8988T (cell line): ENCODE measurements at places on chromosomes 13 and 19.
A peak's percentile ranks its signal among the peaks of the same experiment; 100 is the strongest.

DNA sequence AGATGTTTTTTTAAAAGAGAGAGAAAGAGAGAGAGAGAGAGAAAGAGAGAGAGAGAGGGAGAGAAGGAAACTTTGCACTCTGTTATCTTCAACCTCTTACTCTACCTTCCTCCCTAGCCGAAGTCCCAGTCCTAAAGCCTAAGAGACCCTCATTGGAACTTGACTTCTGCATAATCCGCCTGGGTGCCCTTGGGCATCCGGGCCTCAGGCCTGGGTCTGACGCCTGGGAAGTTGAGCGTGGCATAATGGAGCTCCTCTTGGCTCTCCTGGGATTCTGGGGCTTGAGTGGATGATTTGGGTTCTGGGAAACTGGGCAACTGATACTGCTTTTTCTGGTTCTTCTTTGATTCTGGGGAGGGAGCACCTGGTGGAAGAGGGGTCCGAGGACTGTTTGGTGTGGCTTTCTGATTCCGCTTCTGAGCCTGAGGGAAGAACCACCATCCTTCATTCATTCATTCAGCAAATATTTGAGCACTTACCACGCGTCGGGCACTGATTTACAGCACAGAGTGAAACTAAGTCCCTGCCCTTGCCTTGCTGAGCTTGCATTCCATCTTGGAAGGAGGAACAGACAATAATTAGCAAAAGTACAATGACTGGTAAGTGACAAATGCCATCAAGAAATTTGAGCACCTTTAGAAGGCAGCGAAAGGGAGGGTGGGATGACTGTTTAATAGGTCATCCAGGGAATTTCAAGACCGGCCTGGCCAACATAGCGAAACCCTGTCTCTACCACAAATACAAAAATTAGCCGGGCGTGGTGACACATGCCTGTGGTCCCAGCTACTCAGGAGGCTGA, 6.3 kb downstream of the SIGLEC10 start:
- no peak for DNase-seq

GRCh38 chr19:32877323-32877912, 7.9 kb upstream of the SLC7A9 start:
- DNase-seq: no peak

DNA sequence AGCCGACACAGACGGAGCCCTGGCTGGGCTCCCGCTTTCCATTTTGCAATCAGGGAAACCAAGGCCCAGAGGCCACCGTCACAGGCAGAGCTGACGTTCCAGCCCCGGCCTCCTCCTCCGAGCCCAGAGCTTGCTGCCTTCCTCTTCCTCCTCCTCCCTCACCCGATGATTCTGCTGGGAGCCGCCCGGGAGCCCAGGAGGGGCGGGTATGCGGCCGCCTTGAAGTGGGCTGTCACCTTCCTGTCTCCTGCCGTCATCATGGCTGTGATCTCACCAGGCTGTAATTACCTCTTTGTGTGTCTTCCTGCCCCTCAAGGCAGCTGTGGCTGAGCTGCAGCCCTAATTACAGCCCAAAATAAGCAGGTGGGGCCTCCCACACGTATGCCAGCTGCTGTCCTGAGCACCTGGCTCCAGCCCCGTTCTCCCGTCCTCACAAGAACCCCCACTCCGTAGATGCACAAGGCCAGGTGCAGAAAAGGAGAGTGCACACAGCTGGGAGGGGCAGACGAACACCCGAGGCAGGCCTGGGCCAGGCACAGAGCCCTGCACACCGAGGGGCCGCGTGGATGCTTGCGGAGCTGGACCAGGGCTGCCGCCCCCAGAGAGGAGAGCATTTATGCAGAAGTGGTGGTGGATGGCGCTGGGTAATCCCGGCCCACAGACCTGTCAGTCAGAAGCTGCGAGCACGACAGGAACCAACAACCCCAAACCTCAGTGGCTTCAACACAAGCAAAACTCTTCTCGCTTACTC, 4.0 kb downstream of the TPGS1 start:
- DNase-seq: peak; percentile 55

DNA sequence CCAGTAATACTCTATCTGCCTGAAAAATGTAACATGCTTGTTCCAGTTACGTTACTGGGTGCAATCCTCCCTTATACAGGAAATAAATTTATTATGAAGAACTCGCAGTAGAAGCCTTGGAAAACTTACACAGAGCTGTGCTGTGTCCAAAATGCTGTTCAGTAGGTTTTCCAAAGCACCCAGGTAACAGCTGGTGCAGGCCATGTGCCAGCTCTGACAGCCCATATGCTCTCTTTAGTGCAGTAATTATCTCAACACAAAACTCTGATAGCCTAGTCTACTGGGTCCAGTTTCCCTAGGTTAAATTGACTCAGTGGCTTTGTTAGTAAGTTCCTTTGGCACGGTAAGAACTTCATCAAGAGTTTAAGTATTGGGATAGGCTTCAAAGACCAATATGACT, 120.7 kb upstream of the OBI1 start:
- no peak for DNase-seq

- DNase-seq: no peak
These were observed 4.6 kb downstream of the ZNF444 start for GRCh38 chr19:56145698-56146097.

DNA sequence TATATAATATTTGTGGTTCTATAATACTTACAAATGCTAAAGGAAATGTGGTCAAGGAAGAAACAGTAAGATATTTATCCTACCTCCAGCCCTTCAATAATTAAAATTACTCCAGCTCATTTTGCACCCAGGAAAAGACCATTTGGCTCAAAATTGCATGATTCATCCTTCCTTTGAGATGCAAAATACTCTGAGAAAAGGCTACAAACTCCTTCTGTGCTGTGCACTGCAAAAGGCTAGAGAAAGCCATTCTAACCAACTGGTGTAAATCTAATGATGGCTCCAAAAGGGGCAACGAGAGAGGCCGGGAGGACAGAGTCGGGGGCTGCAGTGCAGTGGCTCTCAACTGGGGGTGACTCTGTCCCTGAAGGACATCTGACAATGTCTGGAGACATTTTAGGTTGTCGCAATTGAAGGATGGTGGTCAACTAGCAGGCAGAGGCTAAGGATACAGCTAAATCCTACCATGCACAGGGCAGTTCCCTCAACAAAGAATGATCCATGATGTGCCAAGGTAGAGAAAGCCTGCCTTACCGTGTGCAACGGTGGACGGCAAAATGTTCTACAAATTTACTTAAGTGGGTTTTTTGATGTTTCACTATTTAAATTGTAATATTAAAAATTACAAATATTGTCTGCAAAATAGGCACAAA, 32.6 kb downstream of the SLC7A1 start:
- no peak for DNase-seq

GRCh38 chr13:98697791-98698190, 54.7 kb downstream of the SLC15A1 start:
- DNase-seq: no peak

DNA sequence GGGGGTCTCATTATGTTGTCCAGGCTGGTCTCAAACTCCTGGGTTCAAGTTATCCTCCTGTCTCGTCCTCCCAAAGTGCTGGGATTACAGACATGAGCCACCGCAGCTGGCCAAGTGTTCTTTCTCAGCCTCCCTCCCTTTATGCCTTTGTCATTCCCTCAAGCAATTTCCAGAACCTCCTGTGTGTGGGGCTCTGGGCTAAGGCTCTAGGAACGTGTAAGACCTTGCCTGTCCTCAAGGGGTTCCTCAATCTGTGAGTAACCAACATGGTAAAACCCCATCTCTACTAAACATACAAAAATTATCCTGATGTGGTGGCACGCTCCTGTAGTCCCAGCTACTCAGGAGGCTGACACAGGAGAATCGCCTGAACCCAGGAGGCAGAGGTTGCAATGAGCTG, 15.5 kb upstream of the SPACA4 start:
- no peak for DNase-seq

DNA sequence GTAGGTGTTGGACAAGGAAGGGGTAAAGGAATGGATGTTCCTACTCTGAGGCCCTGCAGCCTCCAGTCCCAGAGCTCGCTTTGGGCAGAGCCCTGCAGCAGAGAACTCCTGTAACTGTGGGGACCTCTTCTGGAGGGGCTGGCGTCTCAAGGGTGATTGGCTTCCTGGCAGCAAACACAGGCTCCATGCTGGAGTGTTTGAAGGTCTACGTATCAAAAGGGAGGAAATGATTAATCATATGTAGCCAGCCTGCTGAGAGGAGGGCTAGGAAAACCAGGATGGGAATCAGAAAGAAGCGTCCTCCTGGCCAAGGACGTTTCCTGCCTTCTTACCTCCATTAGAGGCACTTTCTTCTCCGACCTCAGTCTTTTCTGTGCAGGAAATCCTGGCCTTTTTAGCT, 208.5 kb downstream of the TSHZ3 start:
- peak; percentile 42 for DNase-seq

- DNase-seq: peak; percentile 49
These were observed 26.5 kb upstream of the LSM14A start for GRCh38 chr19:34145741-34146202.

DNA sequence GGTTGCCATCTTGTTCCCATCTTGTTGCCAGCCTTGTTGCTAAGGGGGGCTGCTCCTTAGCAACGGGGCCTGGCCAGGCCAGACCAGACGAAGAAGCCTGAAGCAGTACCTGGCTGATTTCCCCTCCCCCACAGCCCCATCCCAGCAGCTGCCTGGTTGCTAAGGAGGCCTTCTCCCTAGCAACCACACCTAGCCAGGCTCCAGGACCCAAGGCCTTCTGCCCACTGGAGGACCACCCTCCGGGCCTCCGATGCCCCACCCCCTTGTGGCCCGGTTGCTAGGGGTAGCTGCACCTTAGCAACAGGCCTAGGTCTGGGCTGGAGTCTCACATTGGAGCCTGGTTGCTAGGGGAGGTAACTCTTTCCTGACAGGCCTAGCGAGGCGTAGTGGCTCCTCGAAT, 3.9 kb downstream of the PRRG2 start:
- DNase-seq: no peak
